ENCODE measurements at places on chromosomes 3 and 15. TPM values are rescaled to one million over a fixed set of nuclear protein-coding genes. Genes with fewer than 3 reads are reported as not detected.

The DUOX2 gene
- not detected for total RNA-seq

The KBTBD13 gene
- total RNA-seq: not detected

DNA sequence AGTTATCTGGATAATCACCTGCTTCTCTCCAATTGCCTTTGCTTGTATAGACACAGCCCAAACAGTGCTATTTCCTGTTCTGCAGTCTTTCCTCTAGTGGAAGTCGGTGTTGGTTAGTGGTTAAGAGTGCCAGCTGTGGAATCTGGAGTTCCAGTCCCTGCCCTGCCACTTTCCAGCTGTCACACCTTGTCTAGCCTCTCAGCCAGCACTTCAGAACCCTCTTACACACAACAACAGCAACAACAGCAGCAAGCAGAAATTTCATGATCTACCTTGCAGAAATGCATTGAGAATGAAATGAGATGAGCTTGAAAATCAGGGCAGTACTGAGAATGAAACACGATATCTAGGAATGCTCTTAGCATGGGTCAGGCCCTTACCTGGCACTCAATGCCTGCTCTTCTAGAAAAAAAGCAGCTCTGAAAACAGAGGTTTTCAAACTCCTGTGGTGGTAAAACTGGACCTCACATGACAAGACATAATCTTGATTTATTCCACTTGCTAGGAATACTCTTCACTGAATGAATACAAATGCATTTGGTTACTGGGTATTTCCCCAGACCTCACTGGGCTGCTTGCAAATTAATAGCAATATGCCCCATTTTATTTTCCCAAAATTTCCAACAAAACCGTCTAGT is 3.3 kb upstream of the WNT5A start:
- no peak for DNase-seq

The RGMA gene
- not detected for total RNA-seq

GRCh38 chr3:13927295-13927694 is 47.4 kb upstream of the WNT7A start:
- no peak for DNase-seq

DNA sequence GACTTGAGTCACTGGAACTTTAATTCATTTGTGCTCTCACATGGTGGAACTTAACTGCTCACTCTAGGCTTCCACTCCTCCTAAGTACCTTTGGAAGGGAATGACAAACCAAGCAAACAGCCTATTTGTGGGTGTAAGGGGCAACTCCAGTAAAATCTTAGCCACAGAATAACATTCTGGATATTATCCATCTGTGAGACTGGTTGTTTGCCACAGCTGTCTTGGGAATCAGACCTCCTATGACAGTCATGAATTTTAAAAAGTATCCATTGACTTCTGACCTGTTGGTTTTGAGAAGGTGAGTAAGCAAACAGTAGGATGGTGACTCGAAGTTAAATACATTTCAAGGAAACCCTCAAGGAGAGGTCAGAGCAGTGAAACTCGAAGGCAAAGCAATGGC is 147.3 kb upstream of the CDIN1 start:
- no peak for DNase-seq

Data from activated CD8-positive, alpha-beta memory T cell treated with anti-CD3 and anti-CD28 coated beads, Interleukin-2, amount 10 ng/mL, durations not matched to agents 7 days and 5 days (primary cell).